ENCODE measurements at places on chromosomes 6 and 20.

- DNase-seq = no peak
Observed at GRCh38 chr20:22681591-22682248, 97.3 kb upstream of the FOXA2 start.

GRCh38 chr6:52544602-52545405 is 32.1 kb downstream of the TRAM2 start:
- no peak for DNase-seq

- no peak for DNase-seq
Observed at GRCh38 chr20:42779216-42779615, 410.5 kb downstream of the PTPRT start.

DNA sequence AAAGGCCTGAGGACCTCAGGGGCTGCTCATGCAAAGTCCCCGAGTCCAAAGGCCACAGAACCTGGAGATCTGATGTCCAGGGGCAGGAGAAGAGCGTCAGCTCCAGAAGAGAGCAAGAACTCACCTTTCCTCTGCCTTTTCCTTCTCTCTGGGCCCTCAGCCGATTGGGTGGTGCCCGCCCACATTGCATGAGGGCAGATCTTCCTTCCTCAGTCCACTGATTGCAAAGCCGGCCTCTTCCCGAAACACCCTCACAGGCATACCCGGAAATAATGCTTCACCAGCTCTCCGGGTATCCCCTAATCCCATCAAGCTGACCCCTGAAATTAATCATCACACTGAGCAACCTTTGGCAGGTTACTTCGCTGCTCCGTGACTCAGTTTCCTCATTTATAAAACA is 33.4 kb downstream of the SPDEF start:
- DNase-seq = no peak

DNA sequence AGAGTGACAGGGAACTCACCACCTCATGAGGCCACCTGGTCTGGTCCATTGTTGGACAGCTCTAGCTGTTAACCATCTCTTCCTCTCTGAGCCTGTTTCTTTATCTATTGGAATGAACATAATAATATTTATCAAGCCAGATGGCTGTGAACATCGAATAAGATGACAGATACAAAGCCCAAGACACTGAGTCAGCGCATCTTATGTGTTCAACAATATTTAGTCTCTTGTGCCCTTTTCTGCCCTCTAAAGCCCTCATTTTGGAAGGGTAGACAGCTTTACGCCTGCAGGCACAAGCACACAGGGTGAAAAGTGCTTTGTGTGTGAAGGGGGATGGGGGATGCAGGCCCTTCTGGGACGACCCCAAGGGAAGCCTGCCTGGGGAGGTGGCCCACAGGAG is 164.0 kb downstream of the GRM4 start:
- DNase-seq = no peak
